Renal pelvis (tissue), 12 donors: ENCODE measurements at places on chromosomes 2 and 18.

- DNase-seq, result no peak
Measured at GRCh38 chr2:2845806-2846315, 514.8 kb upstream of the MYT1L start.

DNA sequence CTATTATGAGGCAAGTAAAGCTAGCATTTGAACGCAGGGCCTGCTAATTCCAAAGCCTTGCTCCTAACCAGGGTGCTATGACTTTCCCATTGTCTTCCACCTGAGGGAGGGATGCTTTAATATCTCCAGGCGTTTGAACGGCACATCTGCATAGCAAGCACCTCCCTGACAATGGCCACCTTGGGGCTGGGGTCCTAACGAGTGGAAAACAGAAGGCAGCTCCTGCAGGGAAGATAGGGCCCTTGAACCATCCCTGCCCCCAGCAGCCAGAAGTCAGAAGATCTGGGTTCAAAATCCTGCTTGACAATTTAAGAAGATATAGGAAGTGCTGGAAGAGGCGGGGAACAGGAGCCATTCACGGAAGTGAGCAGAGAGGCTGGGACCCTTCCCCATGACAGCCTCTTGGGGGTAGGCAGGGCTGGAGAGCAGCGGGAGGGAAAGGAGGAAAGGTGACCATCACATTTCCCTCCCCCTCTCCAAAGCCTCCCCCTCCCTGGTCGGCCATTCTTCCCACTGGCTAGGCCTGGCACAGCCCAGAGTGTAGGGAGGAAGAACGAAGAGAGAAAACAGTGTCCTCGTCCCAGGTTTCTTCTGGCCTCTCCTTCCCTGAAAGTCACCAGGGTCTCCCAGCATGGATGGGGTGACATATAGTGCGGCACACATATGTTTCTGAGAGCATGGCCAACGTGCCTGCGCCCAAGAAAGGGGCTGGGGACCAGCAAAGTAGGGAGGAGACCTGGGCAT, 73.5 kb downstream of the EMX1 start:
- no peak for DNase-seq

GRCh38 chr18:22790545-22791309, 142.4 kb upstream of the RBBP8 start:
- DNase-seq, result no peak

GRCh38 chr2:219997341-219997851, 370.0 kb downstream of the SLC4A3 start:
- peak; percentile 89 for DNase-seq

- DNase-seq, result no peak
Measured at GRCh38 chr18:3634250-3634939, 184.4 kb downstream of the TGIF1 start.

DNA sequence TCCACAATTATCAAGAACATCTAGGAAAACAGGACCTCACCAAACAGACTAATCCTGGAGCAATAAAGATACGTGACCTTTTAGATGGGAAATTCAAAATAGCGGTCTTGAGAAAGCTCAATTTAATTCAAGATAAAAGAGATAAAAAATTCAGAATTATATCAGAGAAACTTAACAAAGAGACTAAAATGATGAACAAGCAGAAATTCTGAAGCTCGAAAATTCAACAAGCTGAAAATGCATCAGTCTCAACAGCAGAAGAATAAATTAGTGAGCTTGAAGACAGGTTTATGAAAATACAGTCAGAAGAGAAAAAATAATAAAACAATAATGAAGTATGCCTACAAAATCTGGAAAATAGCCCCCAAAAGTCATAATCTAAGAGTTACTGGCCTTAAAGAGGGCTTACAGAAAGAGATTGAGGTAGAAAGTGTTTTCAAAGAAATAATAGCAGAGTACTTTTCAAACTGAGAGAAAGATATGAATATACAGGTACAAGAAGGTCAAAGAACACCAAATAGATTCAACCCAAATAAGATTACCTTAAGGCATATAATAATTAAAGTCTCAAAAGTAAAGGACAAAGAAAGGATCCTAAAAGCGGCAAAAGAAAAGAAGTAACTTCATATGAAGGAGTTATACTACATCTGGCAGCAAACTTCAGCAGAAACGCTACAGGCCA, 13.2 kb downstream of the ORC4 start:
- DNase-seq, result no peak

DNA sequence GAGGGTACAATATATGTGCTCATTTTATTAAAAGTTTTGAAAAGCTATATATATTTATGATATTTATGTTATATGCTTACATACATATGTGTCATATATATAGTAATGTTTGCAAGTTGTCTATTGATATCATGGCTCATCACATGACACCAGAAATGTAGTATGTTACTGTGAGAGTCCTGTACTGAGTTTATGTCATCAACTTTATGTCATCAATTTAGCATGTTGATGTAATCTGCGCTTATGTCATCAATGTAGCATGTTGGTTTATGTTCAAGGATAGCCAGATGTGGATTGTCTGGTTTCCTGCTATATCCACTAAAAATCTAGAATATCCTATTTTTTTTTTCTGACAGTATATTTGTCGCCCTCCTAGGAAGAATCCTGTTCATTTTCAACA, 77.4 kb downstream of the APLF start:
- no peak for DNase-seq

- no peak for DNase-seq
Measured at GRCh38 chr2:96565111-96565510, 28.6 kb downstream of the ARID5A start.

DNA sequence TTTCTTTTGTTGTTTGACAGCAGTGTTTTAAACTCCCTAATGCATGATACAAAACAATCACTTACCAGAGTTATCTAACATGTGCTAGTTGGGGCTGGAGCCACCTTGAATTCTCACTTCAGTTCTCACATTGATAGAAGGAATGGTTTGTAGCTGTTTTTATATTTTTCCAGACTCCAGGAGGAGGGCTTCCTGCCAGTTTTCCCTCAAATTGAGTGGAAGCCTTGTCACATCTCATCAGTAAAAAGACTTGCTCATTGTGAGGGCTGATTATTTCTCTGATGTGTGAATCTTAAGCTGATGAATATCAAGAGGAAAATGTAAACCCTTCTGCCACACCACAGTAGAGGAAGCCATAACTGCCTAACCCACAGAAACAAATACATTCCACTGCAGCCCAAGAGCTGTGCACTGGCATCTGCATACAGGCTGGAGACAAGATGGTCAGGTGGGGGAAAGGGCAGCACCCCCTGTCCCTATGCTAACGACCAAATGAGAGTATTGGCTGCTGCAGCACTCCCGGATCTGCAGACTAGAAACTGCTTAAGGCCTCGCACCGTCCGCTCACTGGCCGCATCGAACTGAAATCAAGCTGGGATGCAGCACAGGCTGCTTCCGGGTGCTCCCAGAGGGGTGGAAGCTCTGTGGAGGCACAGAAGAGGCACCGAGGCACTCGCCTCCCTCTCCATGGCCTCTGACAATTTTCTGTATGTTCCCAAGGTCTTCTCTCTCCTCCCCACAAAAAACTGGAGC, 73.7 kb upstream of the TPO start:
- no peak for DNase-seq

DNA sequence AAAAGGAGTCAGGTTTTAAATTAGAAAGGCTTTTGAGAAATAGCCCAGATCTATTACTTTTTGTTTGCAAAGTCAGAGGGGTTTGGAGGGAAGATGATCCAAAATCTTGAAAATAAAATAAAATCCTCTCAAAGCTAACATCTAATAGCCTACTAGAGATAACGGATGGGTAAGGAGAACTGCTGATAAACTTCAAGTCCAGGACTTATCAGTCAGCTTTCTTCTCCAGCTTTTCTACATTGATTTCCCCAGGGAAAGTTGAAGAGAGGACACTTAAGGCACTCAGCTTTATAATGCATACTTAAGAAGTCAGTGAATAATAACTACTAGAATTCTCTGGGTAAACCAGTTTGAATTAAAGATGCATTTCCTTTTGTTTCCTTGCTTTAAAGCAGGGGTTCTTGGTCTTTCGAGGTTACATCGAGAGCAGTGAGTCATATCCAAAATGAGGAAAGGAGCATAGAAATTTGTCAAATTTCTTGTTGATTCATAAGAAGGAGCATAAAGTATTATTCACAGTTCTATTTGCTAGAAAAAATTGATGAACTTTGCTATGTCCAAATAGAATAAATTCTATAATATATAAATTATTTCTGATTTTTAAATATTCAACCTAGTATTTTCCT, 43.2 kb upstream of the ITPRID2 start:
- DNase-seq, result no peak

DNA sequence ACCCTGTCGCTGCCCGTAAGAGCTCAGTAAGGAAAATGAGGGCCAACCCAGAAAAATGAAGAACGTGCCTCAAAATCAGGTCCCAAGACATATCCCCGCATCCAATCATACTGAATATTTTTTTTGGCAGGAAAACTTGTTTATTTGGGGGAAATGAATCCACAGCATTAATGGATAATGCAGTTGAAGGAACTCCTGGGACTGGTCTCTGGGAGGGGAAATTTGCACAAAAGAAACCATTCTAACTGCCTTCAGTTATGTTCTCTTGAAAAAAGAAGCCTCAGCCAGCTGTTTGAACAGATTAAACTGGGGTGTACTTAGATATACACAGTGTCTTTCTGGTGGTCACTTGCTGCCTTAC, 61.3 kb downstream of the SPRED2 start:
- DNase-seq, result no peak

GRCh38 chr2:114925296-114926255, 483.1 kb downstream of the DPP10 start:
- no peak for DNase-seq

DNA sequence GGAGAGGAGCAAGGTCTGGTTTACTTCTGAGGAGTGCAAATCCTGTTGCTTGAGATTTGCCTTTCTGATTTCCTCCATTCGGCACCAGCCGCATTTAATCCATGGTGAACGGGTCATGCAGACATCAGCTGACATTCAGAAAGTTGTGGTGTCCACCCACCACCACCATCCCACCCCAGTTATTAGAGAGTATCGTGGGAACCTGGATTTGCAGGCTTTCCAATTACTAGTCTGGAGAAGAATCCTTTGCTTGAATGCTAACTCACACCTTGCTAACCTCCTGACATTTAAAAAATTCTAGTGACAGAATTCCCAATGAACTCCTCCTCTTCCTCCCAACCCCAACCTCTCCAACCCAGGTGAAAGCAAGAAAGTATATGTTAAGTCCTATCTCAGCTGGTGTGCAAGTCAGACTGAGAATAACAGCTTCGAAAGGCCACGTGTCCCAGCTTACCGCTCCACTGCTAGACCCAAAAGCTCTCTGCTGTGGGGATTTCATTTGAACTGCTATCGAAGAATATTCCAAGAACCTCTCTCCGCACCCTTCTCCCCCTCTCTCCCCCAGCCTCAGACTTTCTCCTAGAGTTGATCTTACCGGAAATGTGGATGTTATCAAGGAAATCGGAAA, 17.7 kb downstream of the BCL11A start:
- DNase-seq, result no peak

DNA sequence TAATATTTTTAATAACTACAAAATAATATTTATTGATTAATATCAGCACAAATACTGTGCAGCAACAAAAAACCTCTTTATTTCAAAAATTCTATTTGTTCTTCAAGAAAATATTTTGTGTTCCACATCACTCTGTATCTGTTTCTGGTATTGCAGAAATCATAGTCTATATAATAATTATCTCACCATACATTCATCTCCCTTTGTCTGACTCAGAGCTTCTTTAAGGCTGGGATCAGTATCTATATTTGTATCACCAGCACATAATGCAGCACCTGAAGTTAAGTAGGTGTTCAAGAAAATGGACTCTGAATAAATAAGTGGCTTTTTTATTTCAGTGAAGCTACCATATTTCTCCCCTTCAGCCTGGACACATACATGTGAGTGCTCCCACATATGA, 1.6 kb upstream of the MARCHF4 start:
- DNase-seq, result no peak

- DNase-seq, result peak; percentile 50
Measured at GRCh38 chr2:209425471-209426071, 1.7 kb downstream of the MAP2 start.

- DNase-seq, result no peak
Measured at GRCh38 chr2:227783404-227784138, 30.1 kb upstream of the CCL20 start.

- peak; percentile 57 for DNase-seq
Measured at GRCh38 chr2:20992201-20992711, 51.6 kb downstream of the APOB start.

- DNase-seq, result no peak
Measured at GRCh38 chr2:109162999-109163398, 34.0 kb downstream of the SH3RF3 start.

GRCh38 chr2:205003288-205003687, 458.0 kb downstream of the PARD3B start:
- DNase-seq, result no peak

GRCh38 chr2:51723691-51724090, 691.8 kb upstream of the NRXN1 start:
- no peak for DNase-seq

GRCh38 chr2:67565761-67566160, 168.6 kb downstream of the ETAA1 start:
- DNase-seq, result no peak

- DNase-seq, result no peak
Measured at GRCh38 chr2:149463328-149464002, 124.1 kb downstream of the MMADHC start.

DNA sequence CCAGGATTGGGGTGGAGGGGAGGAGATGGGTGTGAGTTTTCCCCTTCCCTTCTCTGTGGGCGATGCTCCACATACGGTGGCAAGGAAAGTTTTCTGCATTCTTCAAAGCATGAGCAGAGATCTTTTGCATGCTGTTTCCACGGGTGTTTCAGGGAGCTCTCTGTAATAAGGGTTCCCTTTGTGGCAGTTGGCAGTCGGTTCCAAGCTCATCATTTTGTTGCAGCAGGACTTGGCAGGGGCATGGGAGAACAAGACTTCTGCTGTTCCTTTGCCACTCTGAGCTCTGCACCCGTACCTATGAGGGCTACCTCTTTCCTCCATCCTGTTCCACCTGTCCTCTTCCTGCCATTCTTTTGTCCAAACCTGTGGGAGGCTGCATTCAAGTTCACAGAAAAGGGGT, 71.3 kb upstream of the SPRED2 start:
- no peak for DNase-seq

DNA sequence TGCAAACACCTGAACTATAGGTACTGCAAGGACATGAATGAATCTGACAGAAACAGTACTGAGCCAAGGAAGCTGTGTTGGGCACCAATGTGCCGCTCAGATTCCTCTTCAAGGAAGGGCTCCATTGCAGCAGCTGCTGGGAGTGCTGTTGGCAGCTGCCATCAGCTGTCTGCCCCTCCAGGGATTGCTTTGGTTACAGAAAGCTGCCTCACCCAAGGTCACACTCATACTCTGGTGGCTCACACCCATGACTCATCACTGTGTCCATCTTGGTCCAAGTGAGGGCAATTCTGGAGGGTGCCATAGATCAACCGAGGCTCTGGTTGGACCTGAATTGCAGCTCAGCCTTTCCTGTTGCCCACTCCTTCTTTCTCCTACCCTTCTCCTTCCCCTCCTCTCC, 24.4 kb upstream of the TRPM8 start:
- no peak for DNase-seq

DNA sequence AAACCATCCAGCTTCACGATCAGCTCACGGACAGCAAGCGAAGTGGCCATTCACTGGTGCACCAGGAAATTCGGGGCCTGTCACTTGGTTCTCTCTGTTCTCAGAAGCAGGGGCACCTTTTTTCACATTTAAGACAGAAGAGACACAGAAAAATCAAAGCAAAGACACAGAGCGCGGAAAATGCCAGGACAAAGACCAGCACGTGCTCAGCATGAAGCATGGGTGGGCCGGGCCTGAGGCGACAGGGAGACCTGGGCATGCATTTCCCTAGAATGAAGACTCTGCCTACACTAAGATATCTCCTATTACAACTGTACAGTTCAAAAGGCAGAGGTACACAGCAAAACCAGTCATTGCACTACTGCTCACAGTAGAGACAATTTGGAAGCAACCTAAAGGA, 117.4 kb upstream of the ID2 start:
- DNase-seq, result no peak
